GF-D8 (cell line): ENCODE measurements at places on chromosomes 4 and X.

DNA sequence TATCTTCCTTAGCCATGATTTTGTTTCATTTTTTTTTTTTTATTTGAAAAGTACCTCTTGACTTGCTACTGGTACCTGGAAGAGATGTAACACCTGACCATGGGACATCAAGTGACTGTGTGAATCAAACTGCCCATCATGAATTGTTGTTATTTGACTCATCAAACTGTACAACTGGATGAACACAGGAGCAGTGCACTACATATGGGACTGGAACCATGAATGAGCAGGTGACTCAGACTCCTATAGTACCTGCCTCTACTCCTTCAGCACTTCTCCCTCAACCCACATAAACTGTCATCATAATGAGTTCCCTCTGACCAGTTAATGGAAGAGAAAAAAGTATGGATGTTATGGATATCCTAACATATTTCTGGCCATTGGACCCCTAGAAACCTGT, 15.9 kb upstream of the UBE2D3 start:
- no peak for DNase-seq

DNA sequence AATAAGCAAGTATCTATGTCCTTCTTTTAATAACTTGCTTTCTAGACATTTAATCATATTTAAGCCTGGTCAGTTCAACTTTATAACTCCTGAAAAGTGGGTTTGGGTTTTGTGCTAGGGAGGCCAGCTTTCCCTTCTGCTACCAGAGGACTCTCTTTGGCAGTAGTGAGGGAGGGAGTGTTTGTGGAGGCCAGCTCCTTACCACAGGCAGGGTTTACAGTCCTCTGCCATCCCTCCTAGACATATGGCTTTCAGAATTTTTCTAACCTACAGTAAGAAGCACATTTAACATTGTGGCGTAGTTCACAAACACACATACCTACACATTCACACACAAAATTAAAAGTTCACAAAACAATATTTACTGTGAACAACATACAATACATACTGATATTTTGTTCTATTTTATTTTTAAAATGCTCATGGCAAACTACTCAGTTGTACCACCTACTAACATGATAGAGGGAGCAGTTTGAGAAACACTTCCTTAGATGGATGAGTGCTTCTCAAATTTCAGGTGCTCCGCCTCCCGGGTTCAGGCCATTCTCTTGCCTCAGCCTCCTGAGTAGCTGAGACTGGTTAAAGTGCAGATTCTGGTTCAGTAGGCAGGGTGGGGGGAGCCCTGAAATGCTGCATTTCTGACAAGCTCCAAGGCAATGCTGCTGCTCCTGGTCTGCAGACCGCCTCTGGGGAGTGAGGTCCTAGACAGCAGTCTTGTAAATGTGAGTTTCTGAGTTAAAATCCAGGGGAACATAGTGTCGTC, 86.7 kb downstream of the PTTG2 start:
- DNase-seq: no peak

DNA sequence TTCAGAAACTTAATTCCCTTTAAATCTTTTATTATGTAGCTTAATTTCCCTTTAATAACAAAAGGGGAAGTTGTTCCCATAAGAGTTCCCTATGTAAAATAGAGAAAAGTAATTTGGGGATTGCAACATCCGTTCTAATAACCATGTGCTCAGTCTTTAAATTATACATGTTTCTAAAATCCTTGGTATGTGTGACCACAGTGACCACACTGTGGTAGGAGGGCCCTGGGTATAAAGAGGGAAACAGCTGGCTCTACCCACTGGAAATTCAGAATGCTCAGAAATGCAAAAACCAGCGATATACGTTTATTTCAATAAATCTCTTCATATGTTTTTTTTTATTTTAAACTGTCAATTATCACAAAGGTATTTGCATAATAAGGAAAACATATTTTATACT, 219.1 kb downstream of the FGF13 start:
- no peak for DNase-seq

DNA sequence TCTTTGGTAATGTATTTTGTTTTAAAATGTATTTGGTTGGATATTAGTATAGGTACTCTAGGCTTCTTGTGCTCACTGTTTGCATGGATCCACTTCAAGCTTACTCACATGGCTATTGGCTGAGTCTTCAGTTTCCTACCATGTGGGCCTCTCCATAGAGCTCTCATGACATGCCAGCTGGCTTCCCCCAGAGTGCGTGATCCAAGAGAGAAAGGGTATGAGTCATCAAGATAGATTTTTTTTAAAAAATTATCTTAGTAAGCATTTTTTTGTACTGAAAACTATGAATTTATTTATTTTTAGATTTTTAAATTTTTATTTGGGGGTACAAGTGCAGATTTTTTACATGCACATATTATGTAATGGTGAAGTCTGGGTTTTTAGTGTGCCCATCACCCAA, 219.1 kb upstream of the AMOT start:
- DNase-seq: no peak

GRCh38 chrX:107537815-107538214, 88.4 kb downstream of the FRMPD3 start:
- DNase-seq: no peak

GRCh38 chrX:794311-794710, 163.7 kb downstream of the SHOX start:
- no peak for DNase-seq

DNA sequence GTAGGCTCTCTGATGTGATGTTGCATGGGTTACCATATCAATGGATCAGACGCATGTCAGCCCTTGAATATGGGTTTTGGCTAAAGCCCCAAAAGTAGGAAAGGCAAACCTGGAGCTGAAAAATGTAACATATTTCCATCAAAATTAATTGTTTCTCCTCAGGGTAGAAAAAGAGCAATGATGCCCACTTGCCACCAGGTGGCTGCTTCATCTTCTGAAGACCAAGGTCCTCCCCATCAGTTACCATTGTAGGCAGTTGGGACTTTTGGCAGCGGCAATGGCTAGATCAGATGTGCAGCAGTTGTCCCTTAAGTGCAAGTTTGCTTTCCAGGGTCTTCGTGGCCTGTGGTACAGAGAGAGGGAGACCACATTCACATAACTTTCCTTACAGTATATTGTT, 118.2 kb downstream of the NAF1 start:
- no peak for DNase-seq

DNA sequence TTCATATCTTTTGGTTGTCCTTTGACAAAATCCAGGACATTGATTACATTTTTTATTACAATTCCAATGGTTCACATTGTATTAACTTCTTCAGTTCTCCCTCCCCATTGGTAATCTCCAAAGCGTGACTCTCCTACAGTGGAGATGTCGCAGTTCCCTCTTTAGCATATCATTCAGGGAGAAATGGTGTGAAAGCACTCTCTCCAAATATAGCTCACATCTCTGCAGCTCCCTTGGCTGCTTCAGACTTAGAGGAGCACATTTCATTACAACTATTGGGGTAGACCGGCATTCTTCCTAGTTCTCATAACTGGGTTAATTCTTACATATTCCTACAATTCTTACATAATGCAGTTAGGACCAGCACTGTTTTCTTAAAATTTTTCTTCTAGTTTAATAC, 25.3 kb downstream of the RNF150 start:
- DNase-seq: no peak

- DNase-seq: no peak
Observed at GRCh38 chr4:38565271-38566199, 98.5 kb upstream of the KLF3 start.

- no peak for DNase-seq
Observed at GRCh38 chr4:124970011-124970410, 257.5 kb upstream of the ANKRD50 start.

- DNase-seq: no peak
Observed at GRCh38 chrX:149937871-149938426, 342 bp downstream of the EOLA2 start.

DNA sequence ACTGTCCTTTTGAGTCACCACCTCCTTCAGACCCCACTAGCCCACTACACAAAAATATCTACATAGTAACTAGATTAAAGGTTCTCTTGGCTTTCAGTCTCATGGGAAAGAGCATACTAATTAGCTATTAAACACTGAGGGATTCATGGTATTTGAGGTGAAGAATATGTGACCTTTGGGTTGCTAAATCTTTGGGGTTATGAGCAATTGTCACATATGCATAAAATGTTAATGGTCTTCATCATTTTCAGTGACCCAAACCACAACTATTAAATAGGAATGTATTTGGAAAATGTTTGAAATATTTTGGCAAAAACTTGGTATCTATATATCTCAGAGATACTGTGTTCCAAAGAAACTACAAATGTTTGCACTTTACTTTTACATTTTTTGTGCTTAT, 365.1 kb downstream of the MAGEB5 start:
- DNase-seq: no peak

- no peak for DNase-seq
Observed at GRCh38 chrX:78326401-78326800, 1.0 kb downstream of the CYSLTR1 start.

GRCh38 chr4:131566026-131566425, 1583.1 kb upstream of the PCDH10 start:
- DNase-seq: no peak

- no peak for DNase-seq
Observed at GRCh38 chr4:126267689-126268088, 952.9 kb downstream of the FAT4 start.

DNA sequence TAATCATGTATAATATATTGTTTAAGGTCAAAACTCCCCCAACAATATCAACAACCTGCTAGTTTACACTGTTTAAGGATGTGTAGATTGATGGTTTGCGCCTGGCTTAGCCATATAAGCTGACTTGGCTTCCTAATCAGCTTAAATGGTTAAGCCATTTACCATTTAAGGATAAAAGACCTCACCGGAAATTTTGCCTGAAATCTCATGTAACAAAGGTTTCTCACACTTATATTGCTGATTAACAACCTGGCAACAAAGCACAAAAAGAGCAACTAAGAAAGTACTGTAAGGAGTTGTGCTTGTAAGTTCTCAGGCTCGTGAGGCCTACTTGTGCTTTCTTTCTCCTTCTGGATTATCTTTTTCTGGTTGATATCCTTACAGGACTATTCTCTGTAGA, 485.2 kb downstream of the GABRG1 start:
- DNase-seq: no peak

GRCh38 chr4:38957893-38958292, 74.3 kb downstream of the TMEM156 start:
- no peak for DNase-seq

- no peak for DNase-seq
Observed at GRCh38 chrX:68647156-68647957, at the start of gene STARD8. TSS of gene STARD8 (plus strand) at chrX:68647666. CDS start at chrX:68647883, 217 bp downstream.

GRCh38 chr4:153764601-153765368, 5.0 kb upstream of the RNF175 start:
- no peak for DNase-seq

DNA sequence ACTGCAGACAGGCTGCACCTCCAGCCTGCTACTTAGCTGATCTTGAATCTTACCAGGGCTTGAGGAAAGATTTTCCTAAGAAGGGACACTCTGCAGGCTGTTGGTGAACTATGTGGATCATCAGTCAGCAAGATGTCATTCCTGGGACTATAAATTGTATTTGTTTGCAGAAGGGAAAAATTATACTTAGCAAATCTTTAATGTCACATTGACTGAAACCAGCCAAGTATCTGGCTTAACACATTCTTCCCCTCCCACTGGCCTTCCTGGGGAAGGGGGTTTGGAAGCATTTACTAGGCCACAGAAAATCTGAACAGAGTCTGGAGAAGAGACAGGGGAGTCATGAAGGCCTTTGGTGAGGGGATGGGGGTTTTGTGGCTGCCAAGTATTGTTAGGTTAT, 156.7 kb upstream of the EOLA2 start:
- DNase-seq: no peak

- DNase-seq: no peak
Observed at GRCh38 chr4:72954811-72955210, 114.7 kb downstream of the COX18 start.

- no peak for DNase-seq
Observed at GRCh38 chrX:37767430-37767829, 12.4 kb upstream of the CYBB start.

GRCh38 chr4:118740869-118741268, 55.7 kb downstream of the METTL14 start:
- no peak for DNase-seq

DNA sequence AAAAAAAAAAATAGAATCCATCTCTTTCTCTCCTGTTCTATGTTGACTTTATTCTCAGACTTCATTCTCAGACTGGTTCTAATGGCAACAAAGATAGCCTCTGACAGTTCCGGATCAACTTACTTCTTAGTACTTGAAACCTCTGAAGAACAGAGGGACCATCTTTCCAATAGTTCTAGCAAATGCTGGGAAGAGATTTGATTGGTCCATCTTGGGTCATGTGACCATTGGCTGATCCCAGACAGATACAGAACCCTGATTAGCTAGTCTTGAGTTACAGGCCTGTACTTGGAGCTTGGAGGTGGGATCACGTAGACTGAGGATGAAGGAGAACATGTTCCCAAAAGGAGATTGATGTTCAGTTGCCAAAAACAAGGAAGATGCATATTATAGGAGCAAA, 66.9 kb upstream of the STIM2 start:
- DNase-seq: no peak

GRCh38 chr4:7820031-7820818, 119.4 kb downstream of the AFAP1 start:
- no peak for DNase-seq

GRCh38 chr4:110196871-110197528, 1.4 kb downstream of the ELOVL6 start:
- no peak for DNase-seq

- peak; percentile 94 for DNase-seq
Observed at GRCh38 chr4:17664755-17665154, 50.3 kb downstream of the MED28 start.

DNA sequence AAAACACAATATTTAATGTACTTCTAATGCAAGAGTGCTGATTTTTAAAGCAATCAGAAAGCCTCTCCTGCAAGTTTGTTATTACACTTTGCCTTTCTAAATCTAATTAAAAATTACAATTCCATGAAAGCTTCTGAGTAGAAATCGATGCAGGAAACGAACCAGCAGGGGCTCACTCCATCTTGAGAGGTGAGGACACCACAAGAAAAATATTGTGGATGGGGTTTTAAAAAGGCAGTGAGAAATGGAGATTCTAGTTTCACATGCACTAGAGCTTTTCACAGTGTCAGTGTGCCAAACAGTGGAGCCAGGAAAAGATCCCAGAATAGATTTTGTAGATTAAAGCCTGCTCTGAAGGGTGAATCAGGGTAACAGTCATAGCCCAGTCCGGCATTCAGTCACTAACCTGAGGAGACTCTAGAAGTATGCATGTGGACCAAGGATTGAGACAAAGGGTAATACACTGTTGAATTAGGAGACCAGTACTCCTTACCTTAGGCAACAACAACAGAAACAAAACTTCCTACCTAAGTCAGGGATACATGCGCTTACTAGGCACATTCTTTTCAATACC, 362.3 kb downstream of the NAF1 start:
- DNase-seq: no peak

- DNase-seq: peak; percentile 23
Observed at GRCh38 chr4:67699603-67700002, 1.4 kb downstream of the UBA6 start.

- no peak for DNase-seq
Observed at GRCh38 chrX:13574600-13574999, 5.2 kb downstream of the EGFL6 start.

- no peak for DNase-seq
Observed at GRCh38 chr4:154928640-154929257, 147.7 kb downstream of the RBM46 start.
